Ovary (tissue), 10 donors: ENCODE measurements at places on chromosomes 16 and 17. TPM values are rescaled to one million over a fixed set of nuclear protein-coding genes. Genes with fewer than 3 reads are reported as not detected.

Gene ST6GALNAC1
- total RNA-seq = 10.5 TPM

DNA sequence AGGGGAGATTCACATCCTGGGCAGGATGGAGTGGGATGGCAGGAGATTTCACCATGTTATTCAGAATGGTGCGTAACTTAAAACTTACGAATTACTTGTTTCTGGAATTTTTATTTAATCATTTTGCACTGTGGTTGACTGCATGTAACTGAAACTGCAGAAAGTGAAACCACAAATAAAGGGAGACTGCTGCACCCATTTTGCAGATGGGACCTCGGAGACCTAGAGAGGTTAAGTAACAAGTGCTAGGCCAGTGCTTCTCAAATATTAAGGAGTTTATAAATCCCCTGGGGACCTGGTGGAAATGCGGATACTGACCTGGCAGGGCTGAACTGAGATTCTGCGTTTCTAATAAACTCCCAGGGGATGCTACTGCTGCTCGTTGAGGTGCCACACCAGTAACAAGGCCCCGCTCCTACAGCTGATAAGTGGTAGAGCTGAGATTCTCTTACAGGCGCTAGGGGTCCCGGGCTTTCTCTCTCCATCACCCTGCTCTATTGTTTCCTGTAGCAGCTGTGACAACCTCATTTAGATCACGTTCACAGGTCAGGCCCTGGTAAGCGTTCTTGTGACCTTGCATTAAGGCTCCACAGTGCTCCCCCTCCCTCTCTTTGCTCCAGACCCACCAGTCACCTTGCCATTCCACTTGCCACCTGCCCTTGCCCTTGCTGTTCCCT is 167.1 kb upstream of the CDH13 start:
- no peak overlapping the region for H3K27ac ChIP-seq
- DNase-seq = no peak
- H3K36me3 ChIP-seq = no peaks in the 10 kb centered on the region
- H3K4me3 ChIP-seq = no peak overlapping the region

Gene TVP23C
- total RNA-seq = 31.7 TPM

DNA sequence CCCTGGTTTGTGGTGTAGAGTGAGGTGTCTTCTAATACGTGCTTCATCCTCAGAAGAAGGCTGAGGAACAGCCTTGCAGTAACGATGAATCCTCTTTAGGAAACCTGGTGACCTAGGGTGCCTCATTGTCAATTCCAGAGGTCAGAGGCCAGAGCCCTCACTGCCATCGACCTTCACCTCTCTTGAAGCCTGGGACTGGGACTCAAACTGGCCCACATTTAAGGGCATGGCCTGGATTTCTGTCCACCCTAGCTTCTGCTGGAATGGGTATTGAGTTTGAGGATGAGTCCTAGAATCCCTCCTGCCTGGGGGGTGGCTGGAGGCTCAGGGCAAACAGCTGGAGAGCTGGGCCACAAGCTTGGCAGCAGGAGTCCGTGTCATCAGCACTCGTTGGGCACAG is 38.6 kb downstream of the ELAC2 start:
- no peaks in the 10 kb centered on the region for H3K27me3 ChIP-seq
- no peak overlapping the region for H3K27ac ChIP-seq

GRCh38 chr16:30902029-30902972 is 5.9 kb downstream of the CTF1 start:
- H3K4me3 ChIP-seq = peak overlapping the region; percentile 45
- H3K36me3 ChIP-seq = no peaks in the 10 kb centered on the region
- no peaks in the 10 kb centered on the region for H3K27me3 ChIP-seq
- peaks cover 5% of the 10 kb centered on the region for H3K4me1 ChIP-seq

Gene FASN
- total RNA-seq = 168 TPM

- DNase-seq = no peak
- no peaks in the 10 kb centered on the region for H3K4me1 ChIP-seq
- no peaks in the 10 kb centered on the region for H3K36me3 ChIP-seq
- no peaks in the 10 kb centered on the region for H3K27me3 ChIP-seq
- no peak overlapping the region for H3K27ac ChIP-seq
- no peak overlapping the region for H3K4me3 ChIP-seq
Observed at GRCh38 chr17:5585836-5586521, 1.7 kb upstream of the NLRP1 start.

Gene PRSS33
- not detected for total RNA-seq

- DNase-seq = no peak
- peaks cover 1% of the 10 kb centered on the region for H3K4me1 ChIP-seq
- H3K27me3 ChIP-seq = no peaks in the 10 kb centered on the region
- H3K4me3 ChIP-seq = no peak overlapping the region
- no peaks in the 10 kb centered on the region for H3K36me3 ChIP-seq
Observed at GRCh38 chr17:27282054-27282551, 11.8 kb upstream of the WSB1 start.

GRCh38 chr16:89341279-89341678 is 123.8 kb downstream of the ZNF778 start:
- H3K27ac ChIP-seq = no peak overlapping the region
- H3K27me3 ChIP-seq = no peaks in the 10 kb centered on the region
- H3K4me1 ChIP-seq = peaks cover 34% of the 10 kb centered on the region
- no peaks in the 10 kb centered on the region for H3K36me3 ChIP-seq

DNA sequence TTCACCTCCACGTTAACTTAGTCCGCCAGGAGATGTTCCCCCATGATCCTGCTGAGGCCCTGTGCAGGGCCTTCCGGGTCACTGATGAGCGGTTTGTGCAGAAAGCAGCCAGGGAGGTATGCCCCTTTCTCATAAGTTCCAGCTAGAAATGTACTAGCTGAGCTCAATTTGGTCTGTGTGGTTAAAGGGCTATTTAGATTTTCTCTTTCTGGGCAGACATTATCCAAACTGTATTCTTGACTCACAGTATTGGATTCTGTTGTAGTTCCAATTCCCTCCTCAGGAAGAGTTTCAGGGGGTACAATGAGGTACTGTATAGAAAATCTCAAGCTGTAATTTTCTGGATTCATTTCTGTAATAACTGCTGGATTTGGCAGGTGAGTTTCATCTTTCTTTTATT is 137.1 kb downstream of the TRIM37 start:
- H3K4me1 ChIP-seq = no peaks in the 10 kb centered on the region
- H3K27ac ChIP-seq = no peak overlapping the region
- no peaks in the 10 kb centered on the region for H3K36me3 ChIP-seq

- no peak for DNase-seq
- no peak overlapping the region for H3K4me3 ChIP-seq
- H3K27me3 ChIP-seq = no peaks in the 10 kb centered on the region
- H3K27ac ChIP-seq = no peak overlapping the region
Observed at GRCh38 chr16:64440005-64440404, 681.9 kb downstream of the CDH11 start.

DNA sequence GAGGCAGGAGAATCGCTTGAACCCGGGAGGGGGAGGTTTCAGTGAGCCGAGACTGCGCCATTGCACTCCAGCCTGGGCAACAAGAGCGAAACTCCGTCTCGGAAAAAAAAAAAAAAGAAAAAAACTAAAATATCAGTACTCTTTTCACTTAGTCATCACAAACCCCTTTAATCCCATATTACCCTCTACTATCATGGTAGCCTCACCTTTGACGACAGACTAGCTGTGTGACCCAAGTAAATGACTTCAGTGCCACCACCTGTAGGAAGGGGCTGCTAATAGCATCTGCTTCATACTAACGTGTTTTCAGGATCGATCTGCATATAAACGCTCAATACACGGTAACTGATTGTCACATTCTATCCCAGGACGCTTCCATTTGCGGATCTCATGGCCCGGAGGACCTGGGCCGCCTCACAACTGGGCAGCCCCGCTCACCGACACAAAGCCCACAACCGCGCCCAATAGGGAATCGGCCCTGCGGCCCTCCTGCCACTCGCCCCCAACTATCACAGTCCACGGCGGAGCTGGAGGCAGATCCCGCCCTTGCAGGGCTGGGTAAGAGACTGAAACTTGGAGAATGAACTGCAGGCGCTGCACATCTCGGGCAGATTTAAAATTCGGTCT is 1.1 kb upstream of the ZNF263 start:
- DNase-seq = no peak
- peaks cover 3% of the 10 kb centered on the region for H3K36me3 ChIP-seq
- peaks cover 8% of the 10 kb centered on the region for H3K4me1 ChIP-seq
- H3K27ac ChIP-seq = peak overlapping the region; percentile 100

- H3K27ac ChIP-seq = no peak overlapping the region
- H3K27me3 ChIP-seq = no peaks in the 10 kb centered on the region
- DNase-seq = no peak
- H3K4me3 ChIP-seq = no peak overlapping the region
Observed at GRCh38 chr16:12449374-12449773, 354.3 kb downstream of the CPPED1 start.

GRCh38 chr17:68172461-68172954 is 75.3 kb upstream of the AMZ2 start:
- H3K4me3 ChIP-seq = no peak overlapping the region
- H3K36me3 ChIP-seq = no peaks in the 10 kb centered on the region
- DNase-seq = peak; percentile 55
- H3K27ac ChIP-seq = no peak overlapping the region

- H3K36me3 ChIP-seq = no peaks in the 10 kb centered on the region
- H3K4me1 ChIP-seq = peaks cover 15% of the 10 kb centered on the region
- peak overlapping the region; percentile 67 for H3K27ac ChIP-seq
- no peak overlapping the region for H3K4me3 ChIP-seq
- DNase-seq = peak; percentile 66
Observed at GRCh38 chr17:64411999-64412771, 21.5 kb upstream of the PECAM1 start.

Gene MT1H
- total RNA-seq = not detected

Gene TMIGD1
- total RNA-seq = not detected

DNA sequence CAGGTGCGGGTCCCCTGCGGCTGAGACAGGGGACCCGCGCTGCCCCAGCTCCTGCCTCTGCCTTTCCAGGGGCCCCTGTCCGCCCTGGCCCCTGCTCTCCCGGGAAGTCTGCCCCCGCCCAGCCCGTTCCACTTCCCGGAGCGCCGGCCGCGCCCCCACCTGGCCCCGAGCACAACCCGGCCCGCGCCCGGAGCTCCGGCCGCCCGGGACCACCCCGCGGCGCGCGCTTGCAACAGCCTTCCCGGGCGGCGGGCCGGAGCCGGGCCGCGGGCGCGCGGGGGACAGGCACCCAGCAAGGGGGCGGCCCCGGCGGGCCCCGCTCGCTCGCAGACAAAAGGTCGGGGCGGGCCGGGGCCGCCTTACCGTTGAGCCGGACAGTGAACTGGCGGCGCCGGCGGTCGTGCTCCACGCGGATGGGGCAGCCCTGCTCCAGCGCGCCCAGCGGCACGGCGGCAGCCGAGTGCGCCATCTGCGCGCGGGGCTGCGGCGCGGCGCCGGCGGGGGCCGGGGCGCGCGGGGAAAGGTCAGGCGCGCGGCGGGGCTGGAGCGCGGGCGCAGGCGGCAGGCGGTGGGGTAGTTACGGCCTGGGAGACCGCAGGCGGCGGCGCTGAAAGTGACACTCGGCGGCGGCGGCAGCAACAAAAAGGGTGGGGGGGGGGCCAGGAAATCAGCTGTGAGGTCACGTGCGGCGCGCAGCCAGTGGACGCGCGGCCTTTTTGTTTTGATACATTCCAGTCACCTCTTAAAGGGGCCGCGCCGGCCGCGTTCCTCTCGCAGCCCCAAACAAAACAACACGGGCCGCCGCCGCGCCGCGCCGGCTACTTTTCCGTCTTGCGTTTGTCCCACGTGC is at the start of gene NATD1:
TSS of gene NATD1 (minus strand) at position 615 of the 850 bp plus-strand sequence. CDS start at position 469, 146 bp downstream.
- H3K4me1 ChIP-seq = peaks cover 6% of the 10 kb centered on the region

Gene ABCC12
- total RNA-seq = not detected

DNA sequence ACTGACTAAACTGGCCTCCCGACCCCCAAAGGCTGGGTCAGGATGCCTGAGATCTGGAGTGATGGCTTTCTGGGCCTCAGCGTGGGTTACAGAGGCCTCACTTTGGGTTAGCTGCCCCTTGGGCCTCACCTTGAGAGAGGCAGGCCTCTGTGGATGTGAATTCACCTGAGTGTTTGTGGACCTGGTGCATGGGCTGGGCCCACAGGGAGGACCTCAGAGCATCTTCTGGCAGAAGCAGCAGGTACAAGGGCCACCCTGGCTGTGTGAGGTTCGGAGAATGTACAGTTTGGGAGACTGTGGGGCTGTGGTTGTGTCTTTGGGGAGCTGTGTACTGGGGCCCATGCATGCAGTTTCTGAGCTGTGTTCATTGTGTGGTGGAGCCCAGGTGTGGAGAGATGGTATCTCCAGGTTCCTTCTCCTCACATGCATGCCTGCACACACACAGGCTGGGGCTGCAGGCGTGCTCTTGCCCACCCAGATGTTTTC is 18.3 kb downstream of the RARA start:
- no peaks in the 10 kb centered on the region for H3K36me3 ChIP-seq
- H3K27ac ChIP-seq = peak overlapping the region; percentile 62
- H3K4me1 ChIP-seq = peaks cover 64% of the 10 kb centered on the region
- no peaks in the 10 kb centered on the region for H3K27me3 ChIP-seq

GRCh38 chr17:39800540-39800939 is 62.8 kb downstream of the GRB7 start:
- H3K36me3 ChIP-seq = no peaks in the 10 kb centered on the region
- no peak overlapping the region for H3K27ac ChIP-seq
- no peak for DNase-seq
- no peak overlapping the region for H3K4me3 ChIP-seq
- no peaks in the 10 kb centered on the region for H3K4me1 ChIP-seq
- no peaks in the 10 kb centered on the region for H3K27me3 ChIP-seq

- H3K27me3 ChIP-seq = no peaks in the 10 kb centered on the region
- H3K27ac ChIP-seq = no peak overlapping the region
- no peaks in the 10 kb centered on the region for H3K36me3 ChIP-seq
Observed at GRCh38 chr17:41959336-41960095, 7.1 kb upstream of the CNP start.

Gene AHSP
- not detected for total RNA-seq

Gene MPDU1
- total RNA-seq = 21.0 TPM

Gene CFAP97D1
- not detected for total RNA-seq

Gene SHISA6
- 0.38 TPM for total RNA-seq

Gene STX1B
- total RNA-seq = 0.34 TPM

- H3K27ac ChIP-seq = no peak overlapping the region
- no peaks in the 10 kb centered on the region for H3K4me1 ChIP-seq
- no peak for DNase-seq
- H3K4me3 ChIP-seq = no peak overlapping the region
- no peaks in the 10 kb centered on the region for H3K36me3 ChIP-seq
Observed at GRCh38 chr16:9195287-9195686, 103.8 kb downstream of the HAPSTR1 start.

- H3K36me3 ChIP-seq = no peaks in the 10 kb centered on the region
- peak overlapping the region; percentile 38 for H3K27ac ChIP-seq
- H3K27me3 ChIP-seq = no peaks in the 10 kb centered on the region
- H3K4me3 ChIP-seq = peak overlapping the region; percentile 60
- DNase-seq = peak; percentile 60
Observed at GRCh38 chr16:67000384-67001351, 12.3 kb downstream of the CES4A start.

DNA sequence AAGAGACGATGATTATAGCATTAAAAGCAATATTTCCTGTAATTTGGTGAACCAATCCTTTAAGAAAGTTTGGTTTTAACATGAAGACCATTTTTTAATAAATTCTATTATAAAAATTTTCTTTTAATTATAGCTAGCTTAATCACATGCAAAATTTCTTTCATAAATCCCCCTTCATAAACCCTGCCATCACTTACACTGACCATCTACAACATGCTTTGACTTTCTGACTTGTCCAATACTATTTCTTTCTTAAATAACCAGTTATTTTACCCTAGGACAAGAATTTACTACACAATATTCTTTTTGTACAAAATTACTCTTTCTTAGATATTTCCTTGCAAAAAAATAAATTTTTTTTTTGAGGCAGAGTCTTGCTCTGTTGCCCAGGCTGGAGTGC is 1334.8 kb downstream of the CDH11 start:
- no peaks in the 10 kb centered on the region for H3K36me3 ChIP-seq
- H3K4me3 ChIP-seq = no peak overlapping the region
- no peaks in the 10 kb centered on the region for H3K27me3 ChIP-seq
- DNase-seq = no peak
- H3K27ac ChIP-seq = no peak overlapping the region
